ENCODE measurements at places on chromosomes 3 and 15.

DNA sequence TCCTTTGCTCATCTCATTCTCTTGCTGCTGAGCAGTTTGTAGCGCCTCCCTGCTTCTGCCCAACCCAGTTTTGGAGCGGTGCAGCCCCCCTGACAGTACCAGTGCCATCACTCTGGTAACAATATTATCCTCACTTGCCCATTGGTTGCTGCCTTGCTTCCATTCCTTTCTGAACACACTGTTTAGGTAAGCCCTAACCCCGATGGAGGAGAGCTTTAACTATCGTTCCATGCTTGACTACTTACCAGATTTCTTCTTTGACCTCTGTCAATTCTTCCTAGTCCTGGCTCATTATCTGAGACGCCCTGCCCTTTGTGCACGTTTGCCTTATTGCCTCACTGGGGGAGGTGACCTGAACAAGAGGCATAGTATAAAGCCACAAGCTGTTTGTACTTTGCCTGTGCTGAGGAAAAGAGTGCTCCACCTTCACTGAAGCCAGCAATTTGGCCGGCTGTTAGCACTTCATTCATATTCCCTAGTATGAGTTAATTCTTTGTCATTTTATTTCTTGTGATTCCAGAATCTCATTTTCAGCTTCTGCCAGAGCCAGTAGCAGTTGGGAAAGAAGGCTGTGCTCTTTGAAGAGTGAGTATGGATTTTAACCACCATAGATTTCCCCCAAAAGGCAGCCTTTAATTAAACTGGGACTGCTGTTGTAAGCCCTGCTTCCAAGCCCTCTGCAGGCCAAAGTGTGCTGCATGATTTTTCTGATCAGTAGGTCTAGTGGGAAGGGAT, 11.9 kb downstream of the ABHD6 start:
- DNase-seq, result no peak

DNA sequence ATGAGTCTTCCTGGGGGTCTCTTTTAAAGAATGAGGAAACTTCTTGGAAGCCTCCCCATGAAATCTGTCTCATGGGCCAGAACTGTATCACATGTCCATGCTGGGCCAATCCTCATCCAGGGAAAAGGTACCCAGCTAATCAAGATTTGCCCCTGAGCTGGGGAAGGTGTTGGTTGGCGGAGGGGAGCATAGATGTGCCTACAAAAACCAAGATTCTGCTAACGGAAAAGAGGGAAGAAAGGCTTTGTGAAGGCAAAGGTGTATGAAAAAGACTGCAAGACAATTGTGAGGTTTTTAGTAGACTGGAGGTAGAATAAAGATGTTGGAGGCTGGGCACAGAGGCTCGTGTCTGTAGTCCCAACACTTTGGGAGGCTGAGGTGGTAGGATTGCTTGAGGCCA, 18.5 kb upstream of the BLM start:
- no peak for DNase-seq

DNA sequence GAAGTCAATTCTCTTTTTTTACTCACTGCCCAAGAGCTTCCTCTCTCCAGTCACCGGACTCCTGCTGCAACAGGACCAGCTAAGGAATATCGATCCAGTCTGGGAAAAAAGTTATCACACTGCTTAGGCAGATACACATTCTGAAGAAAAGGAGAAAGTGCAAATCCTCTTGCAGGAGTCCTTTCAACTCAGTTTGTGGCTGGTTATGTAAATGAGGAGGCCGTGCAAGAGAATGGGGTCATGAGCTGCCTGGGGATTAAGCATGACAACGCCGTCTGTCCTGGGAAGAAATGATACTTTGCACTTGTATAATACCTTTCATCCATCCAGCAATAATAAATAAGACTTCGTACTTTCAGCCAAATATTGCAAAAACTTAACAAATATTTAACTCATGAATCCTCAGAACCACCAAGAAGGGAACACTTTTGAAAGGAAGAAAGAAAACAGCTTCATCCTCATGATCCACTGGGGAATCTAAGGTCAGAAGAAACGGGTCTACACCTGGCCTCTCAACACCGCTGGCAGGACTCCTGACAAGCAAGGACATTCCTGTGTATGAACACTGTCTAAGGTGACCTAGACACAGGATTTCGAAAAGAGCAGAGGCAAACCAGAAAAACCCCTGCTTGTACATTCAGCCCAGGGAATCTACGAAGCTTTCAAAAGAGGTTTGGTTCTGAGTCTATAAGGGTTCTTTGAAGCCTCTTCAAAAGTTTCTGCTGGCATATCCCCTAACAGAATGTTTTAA, 13.1 kb upstream of the WWTR1 start:
- no peak for DNase-seq

GRCh38 chr3:194556086-194557056, 69.6 kb upstream of the ATP13A3 start:
- DNase-seq, result no peak

GRCh38 chr3:5160940-5161858, 26.3 kb upstream of the EDEM1 start:
- DNase-seq, result no peak
